ENCODE measurements at places on chromosomes 3 and 15.

DNA sequence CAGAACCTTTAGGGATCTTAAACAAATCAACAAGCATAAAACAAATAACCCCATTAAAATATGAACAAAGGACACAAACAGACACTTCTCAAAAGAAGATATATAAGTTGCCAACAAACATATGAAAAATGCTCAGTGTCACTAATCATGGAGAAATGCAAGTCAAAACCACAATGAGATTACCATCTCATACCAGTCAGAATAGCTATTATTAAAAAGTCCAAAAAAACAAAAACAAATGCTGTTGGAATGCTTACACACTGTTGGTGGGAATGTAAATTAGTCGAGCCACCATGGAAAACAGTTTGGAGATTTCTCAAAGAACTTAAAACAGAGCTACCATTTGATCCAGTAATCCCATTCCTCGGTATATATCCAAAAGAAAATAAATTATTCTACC lies 423.6 kb downstream of the OTOL1 start:
- no peak for DNase-seq

- no peak for DNase-seq
These were observed 32.5 kb downstream of the KLF13 start for GRCh38 chr15:31358957-31359701.

GRCh38 chr3:132542577-132542976 lies 54.5 kb upstream of the ACKR4 start:
- DNase-seq: no peak

GRCh38 chr3:104126864-104127553 lies 1239.7 kb upstream of the ALCAM start:
- DNase-seq: no peak

- DNase-seq: no peak
These were observed 36.9 kb downstream of the SUCLG2 start for GRCh38 chr3:67617518-67617917.

- no peak for DNase-seq
These were observed 349.4 kb upstream of the DCBLD2 start for GRCh38 chr3:99250821-99251355.

DNA sequence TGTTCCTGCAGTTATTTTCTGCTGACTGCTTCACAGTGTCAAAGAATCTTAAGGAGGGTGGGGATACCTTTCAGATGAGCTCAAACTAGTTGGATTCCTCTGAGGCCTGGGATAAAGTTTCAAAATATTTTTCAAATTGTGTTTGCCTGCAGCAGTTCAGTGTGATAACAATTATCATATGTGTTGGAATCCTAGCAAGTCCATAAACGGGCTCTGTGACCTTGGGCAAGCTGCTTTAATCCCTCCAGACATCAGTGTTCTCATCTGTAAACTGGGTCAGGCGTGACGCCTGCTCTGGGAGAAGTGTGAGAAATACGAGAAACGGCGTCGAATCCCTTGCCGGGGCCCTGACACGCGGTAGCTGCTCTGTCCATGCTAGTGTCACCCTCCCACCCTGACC lies 153.5 kb downstream of the UACA start:
- DNase-seq: no peak

- DNase-seq: no peak
These were observed 515.9 kb downstream of the GBE1 start for GRCh38 chr3:81245501-81245900.

DNA sequence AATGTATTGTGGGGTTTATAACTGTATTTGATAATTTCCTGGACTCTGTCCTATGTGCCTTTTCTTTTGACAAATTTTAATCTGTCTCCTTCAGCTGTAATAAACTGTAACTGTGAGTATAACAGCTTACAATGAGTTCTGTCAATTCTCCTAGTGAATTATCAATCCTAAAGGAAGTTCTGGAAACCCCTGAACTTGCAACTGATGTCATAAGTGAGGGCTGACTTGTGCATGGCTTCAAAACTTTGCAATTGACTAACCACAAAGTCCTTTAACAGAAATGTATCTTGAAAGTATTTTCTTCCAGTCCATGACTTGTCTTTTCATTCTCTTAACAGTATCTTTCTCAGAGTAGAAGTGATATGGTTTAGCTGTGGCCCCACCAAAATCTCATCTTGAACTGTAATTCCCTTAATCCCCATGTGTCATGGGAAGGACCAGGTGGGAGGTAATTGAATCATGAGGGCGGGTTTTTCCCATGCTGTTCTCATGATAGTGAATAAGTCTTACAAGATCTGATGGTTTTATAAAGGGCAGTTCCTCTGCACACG lies 108.3 kb downstream of the TFDP2 start:
- DNase-seq: no peak

DNA sequence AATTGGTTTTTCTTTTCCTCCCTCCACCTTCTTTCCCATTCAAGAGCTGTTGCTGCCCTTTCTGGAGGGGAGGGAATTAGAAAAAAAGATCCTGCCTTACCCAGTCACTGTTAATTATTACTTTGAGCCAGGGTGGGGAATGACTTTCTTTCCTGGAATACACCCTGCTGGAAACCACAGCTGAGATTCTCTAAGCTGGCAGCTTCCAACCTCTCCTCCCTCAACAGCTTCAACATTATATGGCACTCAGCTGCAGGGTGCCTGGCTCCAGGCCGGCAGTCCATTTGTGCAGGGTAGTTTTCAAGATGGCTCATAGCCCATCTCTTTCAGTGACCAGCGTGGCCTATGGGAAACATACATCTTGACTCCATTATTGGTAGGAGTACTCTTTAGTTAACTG lies 105.8 kb downstream of the UBE3A start:
- no peak for DNase-seq

DNA sequence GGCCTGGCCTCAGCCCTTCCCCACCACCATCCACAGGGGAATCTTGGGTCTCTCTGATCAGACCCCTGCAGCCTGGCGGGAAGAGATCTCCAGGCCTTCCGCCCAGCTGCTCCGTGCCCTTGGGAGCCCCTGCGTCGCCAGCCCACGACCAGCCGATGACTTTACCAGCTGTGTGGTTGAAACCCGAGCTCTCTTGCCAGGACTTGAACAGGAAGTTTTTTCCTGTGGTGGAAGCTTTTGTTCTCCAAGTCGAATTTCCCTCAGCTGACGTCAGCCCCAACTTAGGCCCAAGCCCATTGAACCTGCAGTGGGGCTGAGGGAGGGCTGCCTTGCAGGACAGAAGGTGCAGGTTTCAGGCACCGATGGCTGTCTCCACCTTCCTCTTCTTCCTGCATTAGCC lies 51.7 kb upstream of the SMAD3 start:
- no peak for DNase-seq

GRCh38 chr3:172201136-172201869 lies 161.9 kb downstream of the FNDC3B start:
- DNase-seq: no peak

GRCh38 chr3:41898631-41899030 lies 63.3 kb downstream of the ULK4 start:
- no peak for DNase-seq

- DNase-seq: no peak
These were observed 196.1 kb upstream of the P2RY1 start for GRCh38 chr3:152638707-152639450.

DNA sequence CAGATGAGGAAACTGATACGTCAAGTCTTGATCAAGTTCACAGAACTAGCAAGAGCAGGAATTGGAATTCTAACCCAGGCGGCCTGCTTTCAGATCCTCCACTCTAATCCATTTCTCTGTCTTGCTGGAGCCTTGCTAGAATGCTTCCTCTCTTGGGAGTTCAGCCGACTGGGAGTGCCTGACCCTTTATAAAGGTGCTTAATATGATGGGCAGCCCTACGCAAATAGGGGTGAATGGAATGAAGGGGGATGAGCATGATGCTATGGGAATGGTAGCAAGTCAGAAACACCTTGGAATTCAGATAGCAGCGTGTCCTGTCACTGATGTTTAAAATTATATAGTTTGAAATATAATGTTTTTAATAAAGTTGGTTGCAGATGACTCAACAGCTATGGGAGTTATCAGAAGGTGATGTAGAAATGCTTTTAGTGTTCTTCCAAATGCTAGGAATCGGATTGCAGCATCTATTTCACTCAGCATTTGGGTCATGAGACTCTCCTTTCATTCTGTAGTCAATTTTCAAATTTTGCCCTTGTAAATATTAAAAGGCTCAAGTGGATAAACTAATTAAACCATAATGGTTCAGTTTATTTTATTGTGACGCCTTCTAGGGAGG lies 150.7 kb downstream of the FNDC3B start:
- DNase-seq: no peak

- no peak for DNase-seq
These were observed 891.1 kb downstream of the TUSC7 start for GRCh38 chr3:117600666-117601065.

DNA sequence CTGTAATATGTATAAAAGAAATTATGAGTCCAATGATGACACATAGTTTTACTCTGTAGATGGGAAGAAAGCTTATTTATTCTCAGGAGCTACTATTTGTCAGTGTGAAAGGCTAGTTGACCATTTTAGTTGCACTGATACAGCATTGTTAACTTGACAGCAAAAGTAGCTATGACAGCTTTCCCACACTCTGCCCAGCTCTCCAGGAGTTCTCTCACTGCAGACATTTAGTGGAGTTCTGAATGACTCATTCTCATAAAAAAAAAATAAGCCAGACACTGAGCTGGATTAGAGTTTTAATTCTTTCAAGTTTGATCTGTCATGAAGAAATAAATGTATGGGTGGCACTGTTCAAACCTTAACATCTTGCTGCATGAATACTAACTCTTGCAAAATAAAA lies 77.2 kb upstream of the CFAP20DC start:
- no peak for DNase-seq

- DNase-seq: no peak
These were observed 32.0 kb upstream of the MBNL1 start for GRCh38 chr3:152236716-152237115.

- no peak for DNase-seq
These were observed 26.6 kb downstream of the MIX23 start for GRCh38 chr3:122356402-122356801.

DNA sequence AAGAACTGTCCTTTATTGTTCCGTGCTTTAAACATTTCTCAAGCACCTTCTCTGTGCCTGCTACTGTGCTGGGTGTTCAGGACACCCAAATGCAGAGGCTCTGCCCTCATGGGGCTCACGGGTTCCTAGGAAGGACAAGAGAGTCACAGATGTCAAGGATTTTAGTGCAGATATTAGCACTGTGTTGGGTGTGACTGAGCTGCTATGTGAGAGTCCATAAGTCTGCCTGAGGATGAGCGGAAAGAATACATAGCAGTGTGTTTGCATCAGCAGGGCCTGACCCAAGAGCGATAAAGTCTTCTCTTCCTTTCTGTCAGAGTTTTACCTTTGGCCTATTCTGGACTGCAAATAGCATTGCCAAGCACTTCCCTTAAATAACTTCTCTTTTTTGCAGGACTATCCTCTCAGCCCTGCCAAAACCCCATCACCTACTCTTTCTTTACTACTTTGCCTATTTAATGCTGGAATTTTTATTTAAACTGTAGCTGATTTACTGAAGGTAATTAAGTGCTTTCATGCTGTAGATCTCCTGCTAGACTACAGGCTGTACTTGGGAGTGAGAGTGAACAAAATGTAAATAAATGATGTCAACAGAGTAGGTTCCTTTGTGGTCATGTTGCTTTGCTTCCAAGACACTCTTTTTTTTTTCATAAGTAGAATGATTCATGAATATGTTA lies 459.4 kb upstream of the TPRG1 start:
- DNase-seq: no peak

- DNase-seq: peak; percentile 71
These were observed 4.7 kb downstream of the BHLHE40 start for GRCh38 chr3:4983739-4984510.

DNA sequence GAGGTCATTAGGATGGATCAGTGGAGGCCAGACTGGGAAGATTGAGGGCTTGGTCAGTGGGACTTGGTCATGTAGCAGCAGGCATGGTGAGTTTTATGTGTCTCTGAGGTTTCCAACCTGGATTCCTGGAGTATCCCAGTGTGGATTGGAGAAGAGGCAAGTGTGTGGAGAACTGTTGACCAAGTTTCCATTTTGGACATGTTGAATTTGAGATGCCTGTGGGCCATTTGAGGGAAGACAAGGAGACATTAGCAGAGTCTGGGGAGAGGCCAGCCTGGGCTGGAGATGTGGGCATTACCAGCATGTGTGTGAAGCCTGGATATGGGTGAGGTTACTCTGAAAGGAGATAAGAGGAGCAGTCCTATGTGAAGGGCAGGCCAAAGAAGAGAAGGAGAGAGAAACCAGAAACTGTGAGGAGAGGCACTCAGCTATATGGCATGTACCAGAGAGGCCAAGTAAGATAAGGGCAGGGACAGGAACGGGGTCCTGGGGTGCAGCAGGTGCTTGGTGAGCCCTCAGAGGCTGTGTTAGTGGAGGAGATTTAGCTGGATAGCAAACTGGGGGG lies 4.3 kb downstream of the SLC25A38 start:
- no peak for DNase-seq

GRCh38 chr3:81308306-81308705 lies 453.1 kb downstream of the GBE1 start:
- DNase-seq: no peak

GRCh38 chr15:96440978-96441377 lies 110.5 kb downstream of the NR2F2 start:
- no peak for DNase-seq

- DNase-seq: no peak
These were observed 383.2 kb upstream of the ADAMTS9 start for GRCh38 chr3:65070968-65071367.

DNA sequence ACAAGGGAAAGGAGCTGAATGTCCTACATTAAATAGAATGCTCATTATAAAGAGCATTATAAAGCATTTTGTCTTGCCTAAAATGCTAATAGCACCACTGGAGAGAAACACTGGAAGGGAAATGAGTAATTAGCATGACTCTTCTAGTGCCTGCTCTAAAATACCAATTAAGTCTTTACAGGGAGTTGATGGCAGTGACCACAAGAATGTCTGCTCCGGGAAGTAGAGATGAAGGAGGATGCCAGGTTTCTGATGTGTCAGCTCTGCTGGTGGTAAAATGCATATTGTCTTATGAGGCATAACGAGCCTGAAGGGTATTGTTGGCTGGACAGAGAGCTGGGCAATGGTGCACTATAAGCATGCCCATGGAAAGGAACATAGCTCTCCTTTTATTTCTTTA lies 49.5 kb downstream of the MYLK start:
- no peak for DNase-seq

- no peak for DNase-seq
These were observed 145.8 kb downstream of the CBLB start for GRCh38 chr3:105722943-105723556.

- no peak for DNase-seq
These were observed 137.4 kb downstream of the SERPINI1 start for GRCh38 chr3:167872941-167873340.

- DNase-seq: no peak
These were observed 228.3 kb downstream of the ADAMTS17 start for GRCh38 chr15:100113351-100114080.

GRCh38 chr3:13186435-13186815 lies 113.2 kb upstream of the IQSEC1 start:
- DNase-seq: no peak

DNA sequence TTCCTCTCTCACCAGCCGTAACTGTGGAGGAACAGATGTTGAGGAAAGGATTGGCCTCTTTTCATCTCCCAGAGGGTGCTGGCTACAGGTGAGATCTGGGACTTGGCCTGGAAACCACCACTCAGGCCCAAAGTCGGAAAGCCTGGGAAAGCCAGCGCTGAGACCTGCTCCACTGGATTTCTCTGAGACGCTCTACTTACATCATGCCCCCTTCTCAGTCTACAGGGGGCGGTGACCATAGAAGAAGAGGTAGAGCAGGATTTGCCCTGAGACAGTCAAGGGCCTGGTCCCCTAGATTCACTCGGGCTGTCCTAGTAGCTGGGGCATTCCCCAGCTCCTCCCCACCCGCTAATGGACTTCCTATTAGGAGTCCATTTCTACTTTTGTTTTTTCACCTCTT lies 80.9 kb downstream of the C3orf38 start:
- DNase-seq: no peak

All from activated T-helper 1 cell treated with Interleukin-2 at 50 U/mL for 16 hours (primary cell).